ENCODE measurements at places on chromosomes 4 and X.

DNA sequence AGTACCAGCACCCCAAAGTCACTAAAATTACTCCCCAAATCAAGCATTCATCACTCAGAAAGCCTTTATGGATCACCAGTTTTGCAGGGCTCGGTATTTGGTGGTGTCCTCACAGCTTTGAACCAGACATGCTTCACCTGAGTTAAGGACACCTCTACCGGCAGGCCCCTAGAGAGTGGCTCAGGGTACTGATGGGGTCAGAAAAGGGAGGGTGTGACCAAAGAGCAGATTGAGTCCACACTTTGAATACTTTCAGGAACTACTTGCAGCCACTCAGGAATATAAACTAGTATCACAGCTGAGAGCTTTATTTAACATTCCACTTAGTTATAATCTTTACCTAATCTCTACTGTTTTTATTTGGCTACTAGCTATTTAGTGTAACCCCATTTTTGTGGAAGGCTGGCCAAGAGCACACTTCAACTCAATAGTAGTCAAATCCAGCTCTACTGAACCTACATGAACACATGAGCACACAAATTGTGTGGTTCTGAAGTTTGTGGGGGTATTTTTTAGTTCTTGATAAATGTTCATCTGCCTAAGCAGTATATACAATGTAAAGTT lies 109.6 kb upstream of the SPRY1 start:
- no peak for DNase-seq

GRCh38 chr4:140856621-140857062 lies 100.5 kb upstream of the TBC1D9 start:
- DNase-seq: no peak

GRCh38 chr4:147581606-147582350 lies 35.4 kb upstream of the TMEM184C start:
- DNase-seq: no peak

- DNase-seq: no peak
Observed at GRCh38 chrX:78075787-78076389, 28.2 kb upstream of the PGK1 start.

GRCh38 chr4:183366206-183366835 lies 44.1 kb upstream of the CLDN24 start:
- DNase-seq: no peak

Measured in HS-27A (cell line).